HCT116 (cell line): ENCODE measurements at places on chromosomes 2 and 18.

- DNase-seq: no peak
Observed at GRCh38 chr2:136486115-136486514, 279.2 kb upstream of the THSD7B start.

GRCh38 chr2:204065566-204065965 lies 129.0 kb downstream of the ICOS start:
- no peak for DNase-seq

DNA sequence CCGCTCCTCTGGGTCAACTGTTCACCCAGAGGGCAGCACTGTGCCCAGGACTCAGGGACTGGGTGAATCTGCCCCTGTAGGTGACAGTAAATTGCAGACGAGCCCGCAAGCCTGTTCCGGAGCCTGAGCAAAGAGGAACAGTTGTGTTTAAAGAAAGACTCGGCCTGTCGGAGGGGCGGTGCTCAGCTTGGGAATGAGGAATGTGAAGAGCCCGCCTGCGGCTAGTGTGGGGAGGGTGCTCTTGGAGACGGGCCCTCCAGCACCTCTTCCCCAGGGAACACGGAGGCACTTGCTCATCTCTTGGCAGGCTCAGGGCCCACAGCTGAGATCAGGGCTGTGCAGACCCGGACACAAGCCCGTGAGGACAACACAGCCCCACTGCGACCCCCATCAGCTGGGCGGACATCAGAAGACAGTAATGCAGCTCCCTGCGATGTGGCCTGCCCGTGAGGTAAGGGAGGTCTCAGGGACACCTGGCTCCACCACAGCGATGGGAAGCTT lies 299.0 kb downstream of the NDUFA10 start:
- DNase-seq: no peak

- no peak for DNase-seq
Observed at GRCh38 chr2:4937550-4937949, 754.6 kb upstream of the SOX11 start.

GRCh38 chr2:40164736-40165508 lies 287.0 kb downstream of the SLC8A1 start:
- no peak for DNase-seq

- DNase-seq: no peak
Observed at GRCh38 chr18:8965398-8965797, 137.1 kb upstream of the NDUFV2 start.

GRCh38 chr2:152505495-152505906 lies 170.5 kb downstream of the FMNL2 start:
- no peak for DNase-seq

GRCh38 chr2:212005085-212005671 lies 533.4 kb downstream of the ERBB4 start:
- peak; percentile 57 for DNase-seq

DNA sequence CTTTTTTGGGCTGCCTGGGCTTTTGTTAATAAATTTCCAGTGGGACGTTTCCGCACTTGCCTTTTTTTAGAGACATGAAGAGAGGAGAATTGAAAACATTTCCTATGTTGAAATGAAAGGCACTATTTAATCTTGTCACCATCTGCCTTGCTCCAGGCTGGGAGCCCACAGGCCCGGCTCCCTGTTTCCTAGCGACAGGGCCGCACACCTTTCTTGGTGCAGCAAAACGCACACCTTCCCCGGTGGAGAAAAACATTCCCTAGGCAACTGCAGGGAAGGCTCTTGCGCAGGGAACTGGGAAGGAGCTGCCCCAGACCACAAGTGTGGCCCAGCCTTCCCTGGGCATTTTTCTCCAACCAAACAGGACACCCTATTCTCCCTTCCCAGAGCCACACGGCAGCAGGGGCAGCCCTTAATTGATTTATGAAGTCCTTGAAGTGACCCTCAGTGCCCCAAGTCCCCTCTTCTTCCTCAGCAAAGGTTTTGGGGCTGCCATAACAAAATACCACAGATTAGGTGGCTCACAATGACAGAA lies 132.9 kb upstream of the MSH6 start:
- no peak for DNase-seq

DNA sequence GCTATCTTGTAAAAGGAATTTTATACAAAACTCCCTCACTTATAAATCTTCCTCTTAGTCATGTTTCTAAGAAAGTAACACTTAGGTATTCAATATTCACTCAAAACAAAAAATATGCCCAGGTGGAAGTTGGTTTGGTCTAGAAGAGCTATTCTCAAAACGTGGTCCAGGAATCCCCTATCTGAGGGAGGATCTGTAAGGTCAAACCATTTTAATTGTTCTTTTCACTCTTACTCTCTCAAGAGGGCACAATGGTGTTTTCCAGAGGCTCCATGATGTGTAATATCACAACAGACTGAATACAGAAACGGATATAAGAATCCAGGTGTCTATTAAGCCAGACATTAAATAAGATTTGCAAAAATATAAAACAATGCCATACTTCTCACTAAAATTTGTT lies 9.9 kb downstream of the MOB1A start:
- no peak for DNase-seq

- no peak for DNase-seq
Observed at GRCh38 chr2:26946841-26947784, 23.3 kb upstream of the MAPRE3 start.

DNA sequence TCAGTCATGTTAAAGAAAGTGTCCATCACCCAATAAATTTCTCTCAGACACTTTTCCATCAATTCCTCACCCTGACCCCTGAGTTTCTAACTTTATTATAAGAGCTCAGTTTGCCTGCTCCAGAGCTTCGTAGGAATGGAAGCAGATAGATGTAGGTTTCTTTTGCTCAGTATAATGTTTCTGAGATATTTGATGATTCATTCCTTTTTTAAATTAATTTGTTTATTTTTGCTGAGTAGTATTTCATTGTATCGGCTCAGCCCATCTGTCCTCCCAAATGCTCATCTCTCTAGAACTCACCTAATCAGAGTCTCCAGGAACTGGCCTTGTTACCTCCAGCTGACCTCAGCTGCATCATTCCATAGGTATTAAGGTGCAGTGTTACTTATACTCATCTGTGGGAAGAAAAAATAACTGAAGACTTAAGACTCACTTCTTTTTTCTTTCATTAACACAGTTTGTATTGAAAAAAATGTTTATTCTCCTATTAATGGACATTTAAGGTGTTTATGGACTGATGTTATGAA lies 11.9 kb upstream of the BCL2L11 start:
- DNase-seq: no peak

- DNase-seq: peak; percentile 64
Observed at GRCh38 chr2:229715895-229716507, 1.6 kb upstream of the DNER start.

- DNase-seq: no peak
Observed at GRCh38 chr2:11621410-11621809, 48.6 kb downstream of the NTSR2 start.

DNA sequence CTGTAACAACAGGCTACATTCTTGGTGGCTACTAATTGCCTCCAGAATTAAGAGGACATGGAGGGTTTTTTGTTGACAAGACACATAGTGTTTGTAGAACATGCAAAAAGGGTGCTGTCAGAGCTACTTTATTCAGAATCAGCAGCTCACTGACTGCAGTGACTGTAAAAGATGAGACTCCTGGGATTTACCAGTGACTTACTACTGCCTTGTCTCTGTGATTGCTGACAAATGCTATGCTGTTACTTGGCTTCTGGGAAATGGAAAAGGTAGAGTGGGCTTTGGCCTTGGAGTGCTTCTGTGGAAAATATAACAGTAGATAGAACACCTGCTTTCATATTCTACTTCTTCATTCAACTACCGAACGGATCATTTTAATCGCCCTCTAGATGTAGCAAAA lies 47.8 kb downstream of the GREB1L start:
- no peak for DNase-seq

GRCh38 chr2:223723954-223724411 lies 113.4 kb downstream of the AP1S3 start:
- DNase-seq: no peak

DNA sequence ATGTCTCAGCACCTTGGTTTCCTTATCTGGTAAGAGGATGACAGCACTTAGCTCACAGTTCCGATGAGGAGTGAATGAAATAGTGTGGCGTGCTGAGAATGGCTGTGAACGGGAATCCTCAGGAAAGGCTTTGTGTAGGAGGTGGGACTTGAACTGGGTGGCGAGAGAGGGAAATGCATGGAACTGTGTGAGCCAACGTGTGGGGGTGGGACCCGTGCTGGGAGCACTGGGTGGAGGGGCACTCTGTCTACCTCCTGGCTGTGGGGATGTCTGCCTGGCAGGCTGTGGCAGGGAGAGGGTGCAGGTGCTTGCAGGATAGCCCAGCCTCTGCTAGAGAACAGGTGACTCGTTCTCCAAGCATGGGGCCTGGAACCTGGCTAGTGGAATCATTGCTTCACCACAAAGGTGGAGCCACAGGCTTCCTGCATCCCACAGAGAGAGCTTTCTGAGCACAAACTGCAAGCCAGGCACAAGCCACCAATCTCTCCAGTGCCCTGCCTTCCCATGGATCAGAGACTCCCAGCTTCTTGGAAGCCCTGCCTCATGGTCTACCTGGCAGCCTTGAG lies 145.2 kb downstream of the CELF4 start:
- no peak for DNase-seq

- no peak for DNase-seq
Observed at GRCh38 chr18:54183390-54183789, 41.1 kb downstream of the MBD2 start.

DNA sequence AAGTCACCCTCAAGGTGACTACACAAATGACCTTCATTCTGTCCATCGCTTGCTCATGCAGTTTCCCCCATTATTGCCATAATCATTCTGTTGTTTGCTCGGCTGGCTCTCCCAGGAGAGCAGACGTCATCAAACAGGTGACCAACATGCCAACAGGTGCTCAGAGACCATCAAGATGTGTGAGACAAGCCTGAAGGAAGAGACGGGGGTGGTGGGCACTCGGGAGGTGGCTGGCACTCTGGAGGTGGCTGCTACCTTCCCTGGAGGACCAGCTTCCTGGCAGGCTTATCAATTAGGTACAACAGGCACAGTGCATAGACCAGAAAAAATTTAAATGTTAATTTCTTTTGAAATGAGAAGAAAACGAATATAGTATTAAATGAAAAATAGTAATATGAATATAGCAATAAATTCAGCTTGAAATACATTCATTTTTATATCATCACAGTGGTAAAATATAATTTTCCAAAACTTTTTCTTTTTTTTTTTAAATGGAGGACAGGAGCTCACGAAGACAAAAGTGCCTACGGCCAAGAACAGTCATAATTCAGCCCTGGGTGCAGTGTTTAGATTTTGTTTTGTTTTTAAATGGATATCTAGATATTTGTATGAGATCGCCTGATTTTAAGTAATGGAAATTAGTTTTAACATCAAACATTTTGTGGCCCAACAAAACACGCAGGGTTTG lies 16.9 kb upstream of the HAAO start:
- no peak for DNase-seq

DNA sequence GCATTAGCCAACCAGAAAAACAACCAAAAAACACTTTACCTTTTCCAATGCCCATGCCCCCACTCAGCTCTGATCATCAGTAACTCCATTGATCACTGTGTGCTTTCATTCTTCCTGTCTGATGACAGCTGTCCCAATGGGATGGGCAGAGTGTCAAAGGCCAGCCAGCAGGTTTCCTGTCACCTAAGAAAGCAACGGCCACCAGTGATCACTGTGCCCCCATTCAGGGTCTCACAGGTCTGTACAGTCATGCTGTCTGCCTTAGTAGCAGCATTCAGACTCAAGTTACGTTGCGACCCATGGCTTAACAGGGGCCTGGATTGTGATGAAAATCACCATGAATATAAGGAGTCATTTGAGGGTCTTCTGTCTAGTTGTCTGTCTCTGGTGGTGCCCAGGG lies 184.5 kb downstream of the MGAT5 start:
- DNase-seq: no peak

GRCh38 chr2:121429927-121430520 lies 100.7 kb upstream of the RNU4ATAC start:
- DNase-seq: no peak

GRCh38 chr2:15809404-15809803 lies 130.9 kb upstream of the MYCN start:
- DNase-seq: no peak

DNA sequence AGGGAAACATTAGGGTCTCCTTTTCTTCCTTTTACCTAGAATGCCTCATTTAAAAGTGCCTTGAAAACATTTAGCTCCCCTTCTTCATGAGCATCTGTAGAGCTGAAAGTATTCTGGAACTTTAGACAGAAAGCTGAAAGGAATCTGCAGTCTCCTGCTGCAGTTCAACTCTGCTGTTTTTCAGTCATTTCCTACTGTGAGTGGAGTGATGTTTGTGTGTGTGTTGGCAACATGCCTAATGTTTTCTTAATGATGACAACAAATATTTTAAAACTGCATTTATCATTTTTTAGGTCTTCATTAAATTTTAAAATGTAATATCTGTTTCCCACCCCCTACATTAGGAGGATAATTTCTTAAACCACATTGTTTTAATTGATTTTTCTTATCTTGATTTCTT lies 66.6 kb downstream of the TWSG1 start:
- DNase-seq: no peak

- no peak for DNase-seq
Observed at GRCh38 chr18:57025540-57025939, 121.3 kb upstream of the BOD1L2 start.

- DNase-seq: no peak
Observed at GRCh38 chr2:62364791-62365528, 141.0 kb downstream of the TMEM17 start.

GRCh38 chr2:235614176-235614860 lies 120.5 kb downstream of the AGAP1 start:
- no peak for DNase-seq

- no peak for DNase-seq
Observed at GRCh38 chr2:77521548-77521891, 656 bp downstream of the LRRTM4 start.
